Stimulated activated CD8-positive, alpha-beta memory T cell treated with anti-CD3 and anti-CD28 coated beads, Interleukin-15, amount 100 ng/mL, for 1 hour (primary cell): ENCODE measurements at places on chromosomes 13 and 19.

DNA sequence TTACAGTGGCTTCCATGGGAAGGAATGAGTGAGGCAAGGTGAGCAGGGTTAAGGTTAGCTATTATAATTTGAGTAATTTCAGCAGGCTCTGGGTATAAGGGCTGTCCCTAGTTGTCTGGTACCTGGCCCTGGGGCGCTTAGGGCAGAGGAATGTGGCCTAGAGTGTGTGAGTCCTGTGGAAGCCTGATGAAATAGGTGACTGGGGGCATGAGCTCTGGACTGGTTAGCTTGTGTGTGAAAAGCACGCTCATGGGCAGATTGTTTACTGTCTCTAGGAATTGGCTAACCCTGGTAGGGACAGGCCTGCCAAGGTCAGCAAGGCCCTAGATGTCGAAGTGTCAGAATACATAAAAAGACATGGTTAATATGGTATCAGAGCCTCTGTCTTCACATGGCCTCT, 42.5 kb downstream of the SPRYD7 start:
- no peak for DNase-seq

DNA sequence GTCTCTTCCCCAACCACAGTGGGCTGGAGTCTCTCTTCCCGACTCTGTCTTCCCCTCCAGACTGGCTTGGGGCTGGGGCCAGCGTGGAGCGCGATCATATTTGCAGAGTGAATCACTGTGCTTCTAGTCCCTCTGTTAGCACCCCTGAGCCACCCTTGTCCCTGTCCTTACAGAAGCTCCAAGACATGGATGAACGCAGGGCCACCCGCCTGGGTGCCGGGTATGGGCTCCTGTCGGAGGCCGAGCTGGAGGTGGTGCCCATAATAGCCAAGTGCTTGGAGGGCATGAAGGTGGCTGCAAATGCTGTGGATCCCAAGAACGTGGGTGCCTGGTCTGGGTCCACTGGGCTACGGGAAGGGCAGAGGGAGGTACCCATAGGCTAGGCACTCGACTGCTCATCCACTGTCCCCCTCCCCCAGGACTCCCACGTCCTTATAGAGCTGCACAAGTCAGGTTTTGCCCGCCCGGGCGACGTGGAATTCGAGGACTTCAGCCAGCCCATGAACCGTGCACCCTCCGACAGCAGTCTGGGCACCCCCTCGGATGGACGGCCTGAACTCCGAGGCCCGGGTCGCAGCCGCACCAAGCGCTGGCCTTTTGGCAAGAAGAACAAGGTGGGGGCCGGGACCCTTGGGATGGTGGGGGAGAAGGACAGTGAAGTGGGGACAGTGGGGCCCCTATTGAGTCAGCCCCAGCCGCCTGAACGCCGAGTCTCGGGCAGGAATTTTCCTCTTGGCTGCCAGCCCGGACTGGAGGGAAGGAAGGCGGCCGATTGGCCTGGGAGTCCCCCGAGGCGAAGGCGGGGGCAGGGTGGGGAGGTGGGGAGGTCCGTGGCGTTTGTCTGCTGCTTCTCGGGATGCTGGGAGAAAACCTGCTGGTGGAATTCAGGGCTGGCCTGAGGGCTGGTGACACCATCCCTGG, 5.2 kb downstream of the TRIP10 start:
- DNase-seq: no peak

DNA sequence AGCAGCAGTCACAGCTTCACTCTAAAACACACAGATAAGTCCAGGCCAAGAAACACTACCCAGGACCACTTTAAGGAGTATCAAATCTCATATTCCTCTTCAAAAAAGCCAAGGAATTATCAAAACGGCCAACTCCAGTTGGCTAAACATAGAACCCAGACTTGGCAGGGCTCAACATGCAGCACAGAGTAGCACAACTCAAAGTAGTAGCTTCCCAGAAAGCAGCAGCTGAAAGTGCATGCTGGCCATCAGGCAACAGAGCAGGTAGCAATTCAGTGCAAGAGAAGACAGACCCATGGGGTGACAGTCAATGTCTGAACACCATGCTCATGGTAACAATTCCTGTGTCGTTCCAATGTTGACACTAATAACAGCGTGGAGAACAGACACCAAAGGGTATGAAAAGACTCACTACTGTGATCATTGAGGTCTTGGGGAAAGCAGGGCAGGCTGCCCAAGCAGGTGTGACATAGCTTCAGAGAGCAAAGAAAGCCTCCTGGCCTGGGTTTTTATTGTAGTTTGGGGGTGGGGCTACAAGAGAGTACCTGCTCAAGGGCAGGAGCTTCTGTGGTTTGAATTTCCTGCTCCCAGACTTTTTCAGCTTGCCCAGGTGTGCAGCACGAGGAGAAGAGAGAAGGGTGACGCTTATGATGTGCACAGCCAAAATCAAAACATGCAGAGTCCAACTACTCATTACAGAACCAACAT, 6.2 kb downstream of the ZNF709 start:
- DNase-seq: no peak

DNA sequence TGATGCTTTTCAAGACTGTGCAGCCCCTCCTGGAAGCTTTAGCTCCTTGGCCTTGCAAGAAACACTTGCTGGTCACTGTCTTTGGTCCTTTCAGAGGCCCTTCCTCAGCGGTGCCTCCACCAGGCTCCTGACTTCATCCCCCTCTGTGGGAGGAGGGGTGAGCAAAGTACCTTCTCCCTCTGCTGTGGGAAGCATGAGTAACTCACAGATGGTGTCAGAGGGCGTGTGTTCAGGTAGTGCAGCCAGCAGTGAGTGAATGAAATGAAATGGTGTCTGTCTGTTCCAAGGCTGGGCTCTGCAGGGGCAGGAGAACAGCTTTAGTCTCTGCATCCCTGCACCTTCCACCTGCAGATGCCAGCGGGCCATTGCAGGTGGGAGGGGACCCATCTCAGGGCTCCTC, 102.9 kb downstream of the SHISA2 start:
- no peak for DNase-seq

GRCh38 chr19:34241513-34242337, 12.6 kb upstream of the GARRE1 start:
- DNase-seq: no peak

DNA sequence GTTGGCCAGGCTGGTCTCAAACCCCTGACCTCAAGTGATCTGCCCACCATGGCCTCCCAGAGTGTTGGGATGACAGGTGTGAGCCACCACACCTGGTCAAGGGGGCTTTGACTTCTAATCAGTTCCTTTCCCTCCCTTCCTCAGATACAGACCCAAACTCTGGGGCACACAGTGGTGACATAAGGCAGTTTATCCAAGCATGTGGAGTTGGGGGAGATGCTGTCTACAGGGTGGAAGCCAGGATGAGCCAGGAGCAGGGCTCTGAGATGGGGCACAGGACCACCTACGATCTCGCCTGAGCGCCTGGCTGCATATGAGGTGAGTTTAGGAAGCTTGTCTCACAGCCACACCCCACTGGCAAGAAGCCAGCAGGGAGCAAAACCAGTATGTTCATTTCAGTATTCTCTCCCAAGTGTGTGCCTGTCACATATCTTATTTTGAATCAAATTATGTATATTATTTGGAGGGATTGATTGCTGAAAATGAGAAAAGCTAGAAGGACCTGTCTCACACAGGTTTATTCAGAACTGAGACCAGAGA, 67.7 kb downstream of the KCTD15 start:
- no peak for DNase-seq

- DNase-seq: no peak
Measured at GRCh38 chr13:51122868-51123566, 11.9 kb upstream of the C13orf42 start.

GRCh38 chr19:57934820-57935665, at the start of gene ZNF418:
Gene ZNF418, minus strand, starts transcription at chr19:57935402. Its CDS starts 1,580 bp downstream, at chr19:57933822.
- no peak for DNase-seq

GRCh38 chr13:25901460-25902376, 150.1 kb downstream of the SHISA2 start:
- no peak for DNase-seq

- no peak for DNase-seq
Measured at GRCh38 chr13:40116008-40116407, 460.5 kb downstream of the COG6 start.

- no peak for DNase-seq
Measured at GRCh38 chr19:52600639-52601024, 30.5 kb downstream of the ZNF701 start.

- DNase-seq: no peak
Measured at GRCh38 chr19:13100031-13100588, 2.5 kb downstream of the LYL1 start.

GRCh38 chr13:109809216-109809932, 23.0 kb upstream of the IRS2 start:
- DNase-seq: no peak

DNA sequence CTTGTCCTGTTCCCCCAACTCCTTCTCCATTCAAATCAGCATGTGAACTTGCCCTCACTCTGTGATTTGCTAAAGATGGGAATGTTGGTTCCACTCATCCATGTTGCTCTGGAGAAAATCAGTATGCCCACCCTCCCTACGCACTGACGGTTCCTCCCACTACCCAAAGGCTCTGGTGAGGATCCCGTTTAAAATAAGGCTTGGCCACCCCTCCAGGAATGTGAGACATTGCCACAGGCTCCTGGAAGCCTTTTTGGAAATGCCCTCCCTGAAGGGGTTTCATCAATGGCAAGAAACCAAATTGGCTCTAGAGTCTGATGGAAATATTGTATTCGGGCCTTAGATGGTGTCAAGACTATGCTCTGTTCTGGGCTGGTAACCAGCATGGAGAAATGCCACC, 187.3 kb downstream of the USP12 start:
- no peak for DNase-seq

GRCh38 chr13:83352391-83352790, 529.9 kb downstream of the SLITRK1 start:
- no peak for DNase-seq

DNA sequence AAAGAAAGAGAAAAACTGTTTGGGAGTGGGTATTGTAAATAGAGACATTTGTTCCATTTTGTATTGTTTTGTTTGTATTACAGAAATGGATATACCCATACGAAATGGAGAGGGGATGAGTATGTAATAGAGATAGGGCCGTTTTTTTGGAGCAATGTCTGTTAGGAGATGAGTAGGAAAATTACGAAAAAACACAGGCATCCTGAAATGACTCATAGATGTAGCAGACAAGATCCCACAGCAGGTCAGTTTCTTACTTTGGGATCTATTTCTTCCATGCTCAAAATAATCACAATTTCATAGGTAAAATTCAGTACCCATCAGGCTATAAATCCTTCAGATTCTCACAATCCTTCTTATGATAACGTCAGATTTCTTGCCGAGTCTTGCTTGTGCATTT, 779.4 kb upstream of the SLITRK1 start:
- no peak for DNase-seq

DNA sequence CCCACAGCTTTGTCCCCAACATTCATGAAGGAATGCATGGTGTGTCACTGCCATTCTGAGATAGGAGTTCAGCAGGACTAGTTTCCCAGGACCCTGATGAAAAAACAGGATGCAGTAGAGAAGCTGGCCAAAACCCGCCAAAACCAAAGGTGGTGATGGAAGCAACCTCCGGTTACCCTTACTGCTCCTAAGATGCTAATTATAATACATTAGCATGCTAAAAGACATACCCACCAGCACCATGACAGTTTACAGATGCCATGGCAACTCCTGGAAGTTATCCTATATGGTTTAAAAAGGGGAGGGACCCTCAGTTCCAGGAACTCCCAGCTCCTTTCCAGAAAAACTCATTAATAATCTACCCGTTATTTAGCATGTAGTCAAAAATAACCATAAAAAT, 59.9 kb upstream of the KCTD15 start:
- no peak for DNase-seq

DNA sequence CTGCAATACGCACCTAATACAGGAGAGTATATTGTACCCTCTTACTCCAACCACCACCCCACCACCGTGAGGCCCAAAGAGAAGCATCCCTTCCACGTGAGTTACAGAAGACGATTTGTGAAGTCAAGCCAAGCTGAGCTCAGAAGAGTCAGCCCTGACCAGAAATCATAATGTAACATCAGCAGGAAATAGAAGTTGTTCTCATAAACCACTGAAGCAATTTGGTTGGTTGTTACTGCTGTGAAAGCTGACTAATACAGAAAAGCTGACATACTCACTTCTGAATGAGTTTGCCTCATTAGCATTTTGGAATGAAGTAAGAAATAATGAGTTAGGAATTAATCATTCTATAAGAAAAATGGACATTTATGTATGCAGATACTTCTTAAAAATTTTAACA, 749.4 kb upstream of the SLC10A2 start:
- no peak for DNase-seq

GRCh38 chr13:40996426-40997092, 22.6 kb downstream of the ELF1 start:
- no peak for DNase-seq

- no peak for DNase-seq
Measured at GRCh38 chr13:79937771-79938216, 403.1 kb downstream of the SPRY2 start.

- no peak for DNase-seq
Measured at GRCh38 chr13:76942363-76942762, 5.9 kb upstream of the ACOD1 start.

- DNase-seq: peak; percentile 87
Measured at GRCh38 chr19:45478454-45479238, 10.8 kb downstream of the FOSB start.

DNA sequence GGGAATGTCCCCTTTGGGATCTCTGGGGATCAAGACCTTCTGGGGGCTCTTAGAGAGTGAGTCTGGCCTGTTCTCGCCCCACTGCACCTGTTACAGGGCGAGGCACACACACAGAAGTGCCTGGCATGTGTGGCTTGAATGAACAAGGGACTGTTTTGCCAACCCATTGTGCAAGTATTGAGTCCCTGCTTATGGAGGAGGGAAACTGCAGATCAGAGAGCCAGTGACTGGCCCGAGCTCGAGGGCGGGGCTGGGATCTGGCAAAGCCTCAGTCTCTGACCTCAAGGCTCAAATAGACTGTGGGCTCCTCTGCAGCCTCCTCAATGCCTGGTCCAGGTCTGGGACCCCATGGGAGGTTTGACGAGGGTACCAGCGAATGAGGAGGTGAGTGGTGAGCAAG, 5.5 kb downstream of the RAVER1 start:
- DNase-seq: no peak

- no peak for DNase-seq
Measured at GRCh38 chr19:19257137-19257536, 16.0 kb downstream of the TM6SF2 start.

- DNase-seq: no peak
Measured at GRCh38 chr13:28094306-28094705, 6.1 kb downstream of the FLT3 start.

DNA sequence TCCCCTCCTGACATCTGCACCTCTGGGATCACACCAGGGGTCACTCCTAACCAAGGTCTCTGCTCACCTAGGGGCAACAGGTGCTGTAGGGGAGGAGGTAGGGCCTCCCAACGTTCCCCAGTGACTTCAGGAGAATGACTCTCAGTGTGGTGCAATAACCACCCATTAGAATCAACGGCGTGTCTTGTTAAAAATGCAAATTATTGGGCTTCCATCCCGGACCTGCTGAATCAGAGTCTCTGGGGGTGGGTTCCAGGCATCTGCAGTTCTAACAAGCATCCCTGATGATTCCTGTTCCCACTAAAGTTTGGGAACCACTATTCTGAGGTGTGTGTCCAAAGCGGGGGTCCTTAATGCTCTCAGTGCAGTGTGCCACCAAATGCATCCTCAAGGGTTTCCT, 84.6 kb downstream of the CRYL1 start:
- no peak for DNase-seq

- DNase-seq: no peak
Measured at GRCh38 chr19:46718157-46718933, 1.4 kb upstream of the PRKD2 start.
